Kidney epithelial cell (primary cell): ENCODE measurements at places on chromosomes 16 and 17. TPM values are rescaled to one million over a fixed set of nuclear protein-coding genes. Genes with fewer than 3 reads are reported as not detected.

The UTP4 gene
- total RNA-seq, result 32.3 and 32.8 TPM in 2 replicates

The ELMO3 gene
- 5.2 and 5.9 TPM in 2 replicates for total RNA-seq

The RHBDL1 gene
- 0.88 and 0.96 TPM in 2 replicates for total RNA-seq

The HOXB2 gene
- total RNA-seq, result 15.2 and 24.6 TPM in 2 replicates

The EPX gene
- total RNA-seq, result not detected in 2 replicates

The ACD gene
- total RNA-seq, result 29.1 and 36.4 TPM in 2 replicates

The PYDC1 gene
- not detected in 2 replicates for total RNA-seq

The FA2H gene
- 12.4 and 12.5 TPM in 2 replicates for total RNA-seq

The TBC1D3H gene
- total RNA-seq, result not detected in 2 replicates

The ITGAD gene
- not detected in 2 replicates for total RNA-seq

The CCDC200 gene
- total RNA-seq, result not detected in 2 replicates

The NPIPB9 gene
- total RNA-seq, result 0.68 and 2.7 TPM in 2 replicates

The SLC16A13 gene
- total RNA-seq, result 3.4 and 6.0 TPM in 2 replicates

The METTL2A gene
- total RNA-seq, result 23.7 and 32.9 TPM in 2 replicates

The GCGR gene
- total RNA-seq, result not detected in 2 replicates

The MT1H gene
- total RNA-seq, result not detected in 2 replicates

The CSH1 gene
- not detected in 2 replicates for total RNA-seq

The TMEM94 gene
- total RNA-seq, result 72.7 and 86.4 TPM in 2 replicates

The CLDN6 gene
- 319 and 359 TPM in 2 replicates for total RNA-seq

The C16orf74 gene
- 11.6 and 13.6 TPM in 2 replicates for total RNA-seq

The KRT33A gene
- not detected in 2 replicates for total RNA-seq

The C16orf89 gene
- total RNA-seq, result 1.0 TPM in 1 of 2 replicates, not detected in the other

The SLFN11 gene
- total RNA-seq, result 0.04 and 0.27 TPM in 2 replicates

The ALOX12B gene
- 0.08 and 1.2 TPM in 2 replicates for total RNA-seq

The PRSS33 gene
- not detected in 2 replicates for total RNA-seq

The LGALS9B gene
- not detected in 2 replicates for total RNA-seq

The ZNF200 gene
- 5.0 and 7.9 TPM in 2 replicates for total RNA-seq

The ACE gene
- 1.5 and 1.6 TPM in 2 replicates for total RNA-seq

The TNP2 gene
- not detected in 2 replicates for total RNA-seq

The NPB gene
- 1.2 and 1.9 TPM in 2 replicates for total RNA-seq

The OR1A1 gene
- not detected in 2 replicates for total RNA-seq

The TMEM220 gene
- total RNA-seq, result 2.8 and 9.0 TPM in 2 replicates

The ATP6V0D1 gene
- total RNA-seq, result 157 and 233 TPM in 2 replicates

The ARHGDIG gene
- 0.62 and 0.96 TPM in 2 replicates for total RNA-seq

The FOXC2 gene
- 12.1 and 12.2 TPM in 2 replicates for total RNA-seq

The PPP1R27 gene
- total RNA-seq, result 0.38 TPM in 1 of 2 replicates, not detected in the other

The RAB34 gene
- 283 and 314 TPM in 2 replicates for total RNA-seq

The CLEC3A gene
- total RNA-seq, result not detected in 2 replicates

The CDH8 gene
- 0.34 and 0.92 TPM in 2 replicates for total RNA-seq

The LASP1 gene
- 201 and 247 TPM in 2 replicates for total RNA-seq

The SOX15 gene
- total RNA-seq, result 1.8 and 3.4 TPM in 2 replicates

The PRAC2 gene
- total RNA-seq, result not detected in 2 replicates

The TBC1D28 gene
- not detected in 2 replicates for total RNA-seq

The CETP gene
- total RNA-seq, result not detected in 2 replicates

The ADAD2 gene
- total RNA-seq, result not detected in 2 replicates

The HAS3 gene
- 0.75 and 0.82 TPM in 2 replicates for total RNA-seq

The VAMP2 gene
- total RNA-seq, result 7.0 and 8.0 TPM in 2 replicates
